ENCODE measurements at places on chromosomes 2 and 18.

DNA sequence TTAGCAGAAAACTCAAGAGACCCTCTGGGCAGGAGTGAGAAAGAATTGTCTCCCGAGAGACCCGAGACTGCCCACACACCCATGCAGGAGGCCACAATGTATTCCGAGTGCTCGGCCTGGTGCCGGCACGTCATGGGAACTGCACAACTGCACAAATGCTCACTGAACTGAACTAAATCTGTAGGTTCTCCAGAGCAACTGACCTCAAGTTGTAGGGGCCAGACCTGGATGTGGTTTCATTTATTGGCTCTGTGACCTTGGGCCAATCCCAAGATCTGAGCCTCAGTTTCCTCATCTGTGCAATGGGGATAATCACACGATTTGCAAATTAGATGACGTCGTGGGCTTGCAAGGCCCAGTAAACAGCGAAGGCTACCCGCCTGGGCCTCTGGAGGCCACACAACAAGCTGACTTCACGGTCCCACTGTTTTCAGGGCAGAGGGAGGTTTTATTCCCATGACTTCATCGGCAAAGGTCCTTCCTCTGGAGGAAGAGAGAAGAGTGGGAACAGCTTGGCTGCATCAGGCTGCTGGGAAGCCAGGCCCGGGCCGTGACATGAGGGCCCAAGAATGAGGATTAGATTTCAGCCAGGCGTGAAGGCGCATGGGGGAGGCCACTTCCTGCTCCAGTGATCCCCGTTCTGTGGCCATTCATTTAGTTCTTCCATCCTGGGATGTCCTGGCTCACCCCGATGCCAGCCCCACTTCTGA, 3.6 kb upstream of the ERFE start:
- DNase-seq = no peak

- DNase-seq = no peak
Measured at GRCh38 chr2:240183006-240183874, 42.8 kb upstream of the OTOS start.

DNA sequence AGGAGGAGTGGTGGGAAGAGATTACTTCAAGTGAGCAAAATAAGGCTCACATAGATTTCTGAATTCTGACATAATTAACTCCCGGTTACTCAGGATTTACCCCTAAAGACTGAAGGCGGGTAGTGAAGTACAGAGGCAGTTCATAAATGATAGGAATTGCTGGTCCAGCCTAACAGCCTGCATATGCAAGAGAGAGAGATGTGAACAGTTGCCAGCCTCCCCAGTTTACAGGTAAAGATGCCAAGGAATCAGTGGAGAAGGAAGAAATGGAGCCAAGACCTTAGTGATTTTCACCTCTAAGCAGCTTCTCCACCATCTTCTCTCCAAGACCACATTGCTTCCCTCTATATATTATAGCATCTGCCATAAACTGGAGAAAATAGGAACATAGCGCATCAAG, 91.8 kb upstream of the THUMPD2 start:
- DNase-seq = no peak

DNA sequence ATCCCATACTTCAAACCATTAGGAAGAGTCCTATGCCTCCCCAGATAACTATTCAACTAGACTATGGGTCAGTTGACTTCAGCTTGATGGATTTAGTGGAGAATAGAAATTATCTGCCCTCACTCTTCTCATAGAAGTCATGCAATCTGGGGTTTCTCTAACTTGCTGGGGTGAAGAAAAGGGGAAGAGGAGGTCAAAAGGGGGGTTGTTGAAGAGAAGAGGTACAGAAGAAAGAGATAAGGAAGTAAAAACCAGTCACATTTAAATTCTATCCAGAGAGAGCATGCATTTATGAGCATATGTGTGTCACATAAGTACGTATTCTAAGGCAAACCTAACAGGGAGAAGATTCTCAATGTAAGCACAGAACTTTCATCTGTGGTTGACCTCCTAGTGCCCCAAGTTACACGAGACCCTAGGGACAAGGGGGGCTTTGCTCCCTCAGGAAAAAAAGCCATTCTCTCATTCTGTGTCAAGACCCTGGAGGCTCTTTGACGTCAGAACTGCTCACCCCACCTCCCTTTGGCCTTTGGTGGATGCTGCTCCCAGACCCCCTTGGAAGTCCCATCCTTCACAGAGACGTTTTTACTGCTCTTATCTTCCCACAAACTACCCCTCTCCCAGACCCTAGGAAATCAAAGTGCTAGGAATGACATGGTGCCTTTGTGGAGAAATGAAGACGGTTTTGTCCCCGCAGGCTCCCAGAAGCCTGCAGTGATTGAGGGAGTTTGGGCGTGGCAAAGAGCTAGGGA, 236.8 kb upstream of the TNP1 start:
- no peak for DNase-seq

GRCh38 chr2:226573158-226573557, 226.5 kb downstream of the IRS1 start:
- no peak for DNase-seq

DNA sequence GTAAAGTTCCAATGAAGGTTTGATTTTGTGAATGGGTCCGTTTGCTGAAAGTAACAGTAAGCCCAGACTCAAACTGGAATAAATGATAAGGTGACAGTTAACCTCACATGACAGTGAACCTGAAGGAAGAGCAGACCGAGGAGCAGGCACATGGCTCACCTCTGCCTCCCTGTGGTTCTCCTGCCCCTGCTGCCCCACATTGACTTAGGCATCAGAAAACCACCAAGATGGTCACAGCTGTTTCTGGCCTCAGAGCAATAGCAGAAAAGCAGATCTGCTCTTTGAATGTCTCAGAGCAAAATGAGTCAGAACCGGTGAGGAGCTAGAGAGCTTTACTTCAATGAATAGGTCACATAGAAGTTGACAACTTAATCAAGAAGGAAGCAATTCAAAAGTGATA, 487.6 kb downstream of the METTL4 start:
- DNase-seq = no peak

DNA sequence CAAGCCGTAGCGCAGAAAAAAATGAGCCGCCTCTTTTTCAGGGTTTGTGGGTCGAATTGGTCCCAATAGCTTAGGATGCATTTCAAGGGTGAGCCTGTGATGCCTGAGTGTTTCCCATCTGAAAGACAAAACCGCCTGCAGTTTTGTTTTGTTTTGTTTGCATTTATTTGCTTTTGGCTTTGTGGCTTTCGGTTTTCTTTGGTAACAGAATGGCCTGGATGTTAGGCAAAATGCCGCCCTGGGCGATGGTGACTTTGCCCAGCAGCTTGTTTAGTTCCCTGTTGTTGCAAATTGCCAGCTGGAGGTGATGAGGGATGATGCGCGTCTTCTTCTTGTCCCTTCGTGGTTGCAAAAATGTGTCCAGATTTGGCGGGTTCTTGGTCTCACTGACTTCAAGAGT, 109.4 kb downstream of the LTBP1 start:
- DNase-seq = no peak

DNA sequence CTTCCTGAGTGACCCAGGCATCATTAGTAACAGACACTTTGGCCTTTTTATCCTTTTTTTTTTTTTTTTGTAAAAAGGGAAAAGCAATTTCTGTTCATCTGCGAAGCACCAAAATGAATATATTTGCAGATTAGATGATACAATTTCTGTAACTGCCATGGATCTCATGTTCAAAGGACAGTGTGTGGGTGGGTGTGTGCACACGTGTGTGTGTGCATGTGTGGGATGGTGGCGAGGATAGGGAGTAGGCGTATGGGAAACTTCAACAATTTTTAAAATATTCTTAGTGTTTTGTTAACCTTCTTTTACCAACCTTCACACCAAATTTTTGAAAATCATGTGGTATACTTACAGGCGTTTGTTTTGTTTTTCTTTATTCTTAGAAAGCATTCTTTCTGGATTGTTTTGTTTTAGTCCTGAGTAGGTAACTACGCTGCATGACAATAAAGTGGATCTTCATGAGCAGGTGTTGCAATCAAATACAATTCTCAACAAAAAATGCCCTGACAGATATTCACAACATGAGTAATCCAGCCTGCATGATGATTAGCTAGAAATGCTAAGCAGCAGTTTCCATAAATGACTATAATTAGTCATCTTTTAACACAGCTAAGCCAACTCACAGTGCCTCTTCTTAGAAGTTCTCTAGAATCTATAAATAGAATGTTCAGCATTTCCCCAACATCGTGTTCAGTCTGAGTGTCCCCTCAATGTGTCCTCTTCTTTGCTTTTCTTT, 53.5 kb upstream of the RMDN2 start:
- DNase-seq = no peak

DNA sequence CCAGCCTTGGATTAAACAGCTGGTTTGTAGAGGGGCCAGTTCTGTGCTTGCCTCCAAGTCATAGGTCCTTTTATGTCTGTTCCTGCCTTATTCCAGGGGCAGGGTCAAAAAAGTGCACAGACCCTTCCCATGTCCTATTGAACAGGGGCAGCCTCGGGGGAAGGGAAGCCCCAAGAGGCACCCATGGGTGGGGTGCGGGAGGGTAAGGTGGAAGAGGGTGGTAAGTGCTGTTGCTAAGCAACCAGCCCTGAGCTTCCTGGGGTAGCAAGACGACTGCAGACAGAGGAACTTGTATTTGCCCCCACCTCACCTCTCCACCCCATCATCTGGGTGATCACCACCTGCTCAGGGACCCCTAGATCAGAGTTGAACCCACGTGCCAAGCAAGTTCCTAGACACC, 7.7 kb downstream of the DNMT3A start:
- DNase-seq = no peak

GRCh38 chr2:188798159-188798558, 176.0 kb upstream of the COL3A1 start:
- DNase-seq = no peak

DNA sequence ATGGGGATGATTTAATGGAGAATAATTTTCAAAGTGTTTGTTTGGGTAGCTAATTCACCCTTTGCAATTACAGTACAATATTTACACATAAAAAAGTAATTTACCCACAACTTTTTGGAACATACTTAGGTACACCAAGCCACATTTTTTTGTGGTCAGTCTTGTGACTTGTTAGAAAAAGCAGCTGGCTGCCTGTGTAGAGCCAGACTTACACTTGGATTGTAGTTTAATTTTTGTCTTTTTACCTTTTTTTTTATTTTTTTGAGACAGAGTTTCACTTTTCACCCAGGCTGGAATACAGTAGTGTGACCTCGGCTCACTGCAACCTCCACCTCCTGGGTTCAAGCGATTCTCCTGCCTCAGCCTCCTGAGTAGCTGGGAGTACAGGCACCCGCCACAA, 45.4 kb downstream of the RALBP1 start:
- no peak for DNase-seq

DNA sequence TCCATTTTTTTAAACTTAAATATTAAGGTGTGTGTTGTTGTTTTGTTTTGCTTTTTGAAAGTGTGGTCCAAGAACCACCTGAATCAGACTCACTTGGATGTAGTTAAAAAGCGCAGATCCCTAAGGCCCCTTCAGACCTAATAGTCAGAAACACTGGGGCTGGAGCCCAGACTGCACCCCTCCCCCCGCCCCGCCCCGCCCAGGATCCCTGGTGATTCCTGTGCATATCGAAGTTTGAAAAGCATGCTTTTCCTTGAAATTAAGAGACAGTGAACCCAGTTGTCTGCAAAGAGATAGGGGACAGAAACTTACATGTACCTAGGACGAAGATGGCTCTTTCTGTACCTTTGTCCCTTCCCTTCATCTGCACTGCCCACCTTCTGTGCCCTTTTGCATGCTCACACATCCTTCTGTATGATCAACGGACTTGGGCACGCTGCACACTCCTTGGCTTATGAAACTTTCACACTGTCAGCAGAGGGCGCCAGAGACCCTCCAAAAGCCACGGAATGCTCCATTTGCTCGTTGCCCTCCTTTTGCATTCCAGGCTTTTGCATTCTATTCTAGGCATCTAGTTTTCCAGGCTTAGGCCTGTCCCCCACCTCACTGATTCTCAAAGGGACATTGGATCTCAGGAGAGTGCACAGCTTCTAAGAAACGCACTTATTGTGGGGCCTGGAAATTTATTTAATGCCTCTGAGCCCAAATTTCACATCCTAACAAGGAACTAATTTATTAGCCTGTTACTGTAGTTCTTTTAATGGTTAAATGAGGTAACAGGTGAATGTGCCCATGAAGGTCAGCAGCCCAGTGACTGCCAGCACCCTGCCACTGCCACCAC, 32.8 kb upstream of the SLC14A1 start:
- DNase-seq = peak; percentile 43

DNA sequence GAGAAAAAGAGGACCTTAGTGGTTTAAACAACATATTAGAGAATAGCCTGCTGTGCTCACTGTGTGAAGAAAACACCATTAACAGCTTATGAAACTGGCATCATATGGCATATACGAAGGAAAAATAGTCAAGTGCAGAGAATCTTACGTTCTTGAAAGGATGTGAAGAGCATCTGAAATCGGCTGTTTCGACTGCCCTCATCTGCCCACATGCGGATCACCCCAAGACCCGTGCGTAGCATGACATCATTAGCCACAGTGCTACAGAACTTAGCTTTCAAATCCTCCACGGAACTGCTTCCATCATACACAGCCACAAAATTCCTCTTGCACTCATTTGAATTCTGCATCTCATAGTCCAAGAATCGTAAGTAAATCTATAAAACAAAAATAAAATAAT, 84.3 kb downstream of the NETO1 start:
- no peak for DNase-seq

- DNase-seq = no peak
Measured at GRCh38 chr2:14023558-14023957, 609.0 kb upstream of the LRATD1 start.

DNA sequence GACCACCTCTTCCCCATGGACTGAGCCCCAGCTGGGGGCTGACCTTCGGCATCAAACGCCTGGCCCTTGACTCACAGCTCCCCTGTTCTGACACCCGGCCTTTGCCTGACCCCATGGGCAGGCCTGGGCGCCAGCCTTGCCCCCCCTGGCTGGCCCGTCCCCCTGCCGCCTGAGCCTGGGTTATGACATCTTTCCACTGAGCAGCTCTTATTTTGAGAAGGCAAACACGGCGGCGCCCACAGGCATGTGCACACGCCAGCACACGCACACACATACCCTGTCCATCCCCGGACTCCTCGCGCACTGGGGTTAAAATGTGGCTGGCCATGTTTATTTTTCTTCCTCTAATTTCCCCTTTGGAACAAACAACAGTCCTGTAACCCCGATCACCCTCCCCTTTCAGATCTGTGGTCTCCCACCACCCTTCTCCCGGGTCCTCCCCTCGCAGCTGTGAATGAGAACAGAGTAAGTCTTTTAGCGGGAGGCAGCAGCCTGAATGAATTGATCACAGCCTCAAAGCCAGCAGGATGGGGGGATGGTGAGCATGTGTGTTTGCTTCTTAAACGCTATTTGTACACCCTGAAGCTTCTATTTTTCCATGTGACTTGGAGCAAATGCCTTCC, 11.8 kb upstream of the ATOH8 start:
- no peak for DNase-seq

DNA sequence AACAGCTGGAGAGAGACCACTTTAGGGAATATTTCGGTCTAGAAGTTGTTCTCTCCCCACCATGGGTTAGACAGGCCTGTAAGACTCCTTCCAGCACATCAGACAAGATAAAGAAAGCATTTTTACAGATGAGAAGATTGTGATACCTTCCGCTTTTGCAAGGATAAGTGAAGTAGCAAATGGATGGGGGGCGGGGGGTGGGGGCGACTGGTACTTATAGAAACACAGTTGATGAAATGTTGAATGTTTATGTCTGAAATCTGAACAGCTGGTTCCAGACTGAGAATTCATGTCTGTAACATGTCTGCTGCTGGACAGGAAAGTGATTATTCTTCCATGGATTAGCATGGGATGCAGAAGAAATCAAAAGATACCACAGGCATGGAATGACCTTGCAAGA, 90.5 kb upstream of the FN1 start:
- DNase-seq = no peak

GRCh38 chr18:13638719-13639595, 87.4 kb downstream of the FAM210A start:
- DNase-seq = no peak

GRCh38 chr2:198214114-198214596, 409.8 kb downstream of the PLCL1 start:
- DNase-seq = no peak

Data from NK-92 treated with Interleukin-12 subunit alpha and Interleukin-12 subunit beta, amount 100 ng/mL, for 24 hours (cell line).